NCI-H2029 (cell line): ENCODE measurements at places on chromosomes 5 and 9.

DNA sequence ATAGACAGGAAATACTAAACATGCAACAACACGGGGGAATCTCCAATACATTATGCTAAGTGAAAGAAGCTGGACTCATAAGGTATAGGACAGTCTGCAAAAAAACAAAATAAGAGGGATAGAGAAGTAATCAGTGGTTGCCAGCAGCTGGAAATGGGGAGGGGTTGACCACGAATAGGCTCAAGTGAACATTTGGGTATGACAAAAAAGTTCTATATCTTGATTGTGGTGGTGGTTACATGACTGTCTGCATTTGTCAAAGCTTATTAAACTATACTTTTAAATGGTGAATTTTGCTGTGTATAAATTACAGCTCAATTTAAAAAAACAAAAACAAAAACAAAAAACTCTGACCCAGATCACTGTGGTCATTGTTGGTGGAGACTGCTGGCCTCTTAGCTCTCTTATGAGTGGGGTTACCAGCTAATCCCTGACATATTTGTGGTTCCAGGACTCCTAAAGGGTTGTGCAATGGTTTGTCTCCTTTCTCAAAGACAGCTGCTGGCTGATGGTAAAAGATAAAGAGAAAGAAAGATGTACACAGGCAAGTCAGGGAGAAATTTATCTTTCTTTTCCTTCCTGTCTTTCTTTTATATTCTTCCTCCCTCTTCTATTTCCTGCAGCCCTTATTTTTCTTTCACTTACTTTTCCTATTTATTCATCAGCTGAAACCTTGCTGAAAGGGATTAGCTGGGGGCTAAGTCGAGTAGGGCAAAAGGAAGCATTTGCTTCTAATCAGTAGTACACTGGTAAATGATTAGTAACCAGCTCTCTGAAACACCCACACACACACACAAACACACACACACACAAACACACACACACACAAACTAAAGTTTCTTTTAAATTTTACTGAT, 42.6 kb upstream of the APC start:
- no peak for DNase-seq

DNA sequence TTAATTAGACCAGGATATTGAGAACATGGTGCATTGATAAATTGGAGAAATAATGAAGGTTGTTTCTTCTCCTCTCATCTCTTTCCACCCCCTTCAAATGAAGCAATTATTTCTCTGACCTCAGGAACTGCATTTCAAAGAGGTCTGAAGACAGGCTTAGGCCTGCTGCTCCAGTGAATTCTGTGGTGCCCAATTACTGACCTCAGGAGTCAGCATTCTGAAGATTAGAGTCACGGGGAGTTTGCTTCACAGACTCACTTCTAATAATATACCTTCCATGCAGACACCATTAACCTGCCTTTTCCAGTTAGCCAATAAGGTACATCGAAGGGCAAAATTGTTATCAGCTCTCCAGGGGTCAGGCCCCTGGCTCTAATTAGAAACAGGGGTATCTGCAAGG, 270.9 kb downstream of the GAS1 start:
- DNase-seq: no peak

DNA sequence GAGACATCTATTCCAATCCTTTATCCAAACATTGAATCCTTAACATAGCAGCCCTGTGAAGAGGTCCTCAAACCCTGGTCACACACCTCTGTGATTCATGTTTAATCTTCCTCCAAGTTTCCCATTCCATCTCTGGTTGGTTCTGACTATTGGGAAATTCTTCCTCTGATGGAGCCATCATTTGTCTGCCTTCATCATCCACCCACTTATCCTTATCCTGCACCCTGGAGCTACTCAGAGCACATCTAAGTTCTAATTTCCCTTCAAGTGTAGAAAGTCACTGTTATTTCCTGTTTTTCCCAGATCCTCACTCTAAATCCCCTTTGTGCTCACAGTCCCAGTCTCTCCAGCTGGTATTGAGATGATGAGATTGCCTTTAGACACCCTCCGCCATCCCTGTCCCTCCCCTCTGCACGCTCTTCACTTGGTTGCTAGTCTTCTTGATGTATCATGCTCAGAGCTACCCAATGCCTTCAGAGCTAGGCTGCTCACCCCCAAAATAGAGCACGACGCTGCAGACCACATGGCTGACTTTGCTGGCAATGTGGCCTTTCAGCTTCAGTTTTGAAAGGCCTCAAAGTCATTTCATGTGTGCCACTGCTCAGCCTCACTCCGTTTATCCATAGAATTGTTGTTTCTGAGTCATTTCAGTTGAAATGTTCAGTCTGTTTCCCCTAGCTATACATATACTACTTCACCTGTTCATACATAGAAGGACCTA, 154.3 kb downstream of the PALM2AKAP2 start:
- no peak for DNase-seq

GRCh38 chr9:135248111-135248510, 160.6 kb downstream of the OLFM1 start:
- DNase-seq: no peak

- DNase-seq: no peak
Measured at GRCh38 chr9:93896496-93897033, 58.6 kb downstream of the BARX1 start.

DNA sequence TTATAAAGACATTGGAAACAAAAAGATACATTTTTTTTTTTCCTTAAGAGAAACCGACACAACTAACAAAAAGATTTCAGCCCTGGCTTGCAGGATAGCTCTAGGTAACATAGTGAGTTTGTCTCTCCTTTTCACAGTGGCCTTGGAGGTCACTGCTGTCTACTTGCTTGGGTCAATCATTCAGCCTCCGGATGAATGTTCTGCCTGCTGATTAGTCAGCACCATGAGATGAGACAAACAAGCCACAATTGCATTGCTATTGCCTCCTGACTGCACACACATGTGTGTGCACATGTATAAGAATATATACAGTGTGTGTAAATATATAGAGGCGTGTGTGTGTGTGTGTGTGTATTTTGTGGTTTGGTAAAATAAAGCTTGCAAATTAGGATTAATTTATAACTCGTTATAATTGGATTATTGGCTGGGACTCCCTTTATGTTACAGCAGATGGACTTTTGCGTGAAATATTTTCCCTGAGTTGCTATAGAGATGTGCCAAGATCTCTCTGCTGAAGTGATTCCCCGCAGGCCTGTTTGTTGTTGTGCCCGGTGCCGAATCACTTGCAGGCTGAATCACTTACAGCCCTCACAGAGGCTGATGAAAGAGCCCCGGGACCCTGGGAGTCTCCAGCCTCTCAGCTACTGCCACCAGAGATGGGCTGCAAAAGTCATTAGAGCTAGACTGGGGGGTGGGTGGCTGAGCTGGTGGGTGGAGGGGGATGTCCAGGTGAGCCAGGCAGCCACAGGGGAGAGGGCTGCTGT, 161.2 kb downstream of the FGF18 start:
- no peak for DNase-seq
